ENCODE measurements at places on chromosomes 5 and 9. TPM values are rescaled to one million over a fixed set of nuclear protein-coding genes. Genes with fewer than 3 reads are reported as not detected.
A peak's percentile ranks its signal among the peaks of the same experiment; 100 is the strongest.

DNA sequence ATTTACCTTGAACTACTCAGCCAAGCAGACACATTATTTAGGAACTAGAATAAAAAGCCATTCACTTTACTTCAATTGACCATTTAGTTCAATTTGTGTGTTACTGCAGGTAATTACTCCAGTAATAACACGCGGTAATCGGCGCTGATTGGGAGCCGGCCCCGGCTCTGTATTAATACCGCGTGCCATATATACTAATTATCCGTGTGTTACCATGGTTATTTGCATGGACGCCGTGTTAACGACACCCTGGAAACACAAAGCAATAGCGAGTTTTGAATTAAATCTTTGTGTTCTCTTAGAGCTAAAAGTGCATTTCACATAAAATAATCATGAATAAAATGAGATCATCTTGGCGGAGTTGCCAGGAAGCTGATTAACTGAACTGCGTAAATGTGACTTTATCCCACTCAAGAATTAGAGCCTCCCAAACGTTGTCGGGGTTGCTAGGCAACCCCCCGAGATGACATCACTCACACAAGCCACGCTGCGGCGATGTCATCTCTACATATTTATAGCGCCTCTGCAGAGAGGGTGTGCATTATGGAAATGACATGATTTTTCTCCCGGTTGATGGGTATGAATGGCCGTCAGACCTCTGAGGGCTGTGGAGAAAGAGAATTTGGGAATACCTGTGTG lies 41.4 kb upstream of the RNU6ATAC start:
- no peaks in the 10 kb centered on the region for H3K36me3 ChIP-seq
- H3K4me1 ChIP-seq = peaks cover 53% of the 10 kb centered on the region
- no peaks in the 10 kb centered on the region for H3K27me3 ChIP-seq
- peak overlapping the region; percentile 63 for H3K27ac ChIP-seq

Gene GALNT10
- 11.5 TPM for total RNA-seq

Gene KDM3B
- total RNA-seq = 40.7 TPM

Gene SHROOM1
- total RNA-seq = 4.9 TPM

Gene USP20
- total RNA-seq = 13.2 TPM

Gene SLC27A6
- total RNA-seq = 61.1 TPM
